ENCODE measurements at places on chromosomes 6 and 20.

DNA sequence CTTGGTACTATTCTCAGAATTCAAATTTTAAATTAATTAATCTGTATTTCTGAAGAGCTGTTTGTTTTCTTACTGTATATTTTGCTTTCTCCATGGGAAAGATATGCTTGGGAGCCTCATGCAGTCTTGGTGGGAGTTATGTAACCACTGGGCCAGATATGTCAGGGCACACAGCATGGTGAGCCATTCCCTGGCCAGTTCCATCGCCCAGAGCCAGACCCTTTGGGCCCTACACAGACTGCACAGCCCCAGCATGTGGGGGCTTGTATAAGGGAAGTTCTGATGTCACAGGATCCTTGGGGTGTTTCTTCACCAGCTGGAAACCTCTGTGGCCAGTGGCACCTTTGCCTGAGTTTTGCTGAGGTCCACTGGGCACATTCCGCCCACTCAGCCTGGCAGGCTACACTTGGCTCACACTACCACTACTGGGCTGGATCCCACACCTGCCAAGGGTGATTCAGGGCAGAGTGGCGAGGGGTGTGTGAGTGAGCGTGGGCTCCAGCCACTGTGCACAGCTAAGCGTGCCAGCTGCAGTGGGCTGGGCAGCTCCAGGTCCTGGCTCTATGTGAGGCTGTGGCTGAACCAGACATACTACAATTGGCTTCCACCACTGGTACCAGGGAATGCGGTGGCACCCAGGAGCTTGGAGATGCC lies 293.5 kb downstream of the ARHGAP18 start:
- no peak for DNase-seq

DNA sequence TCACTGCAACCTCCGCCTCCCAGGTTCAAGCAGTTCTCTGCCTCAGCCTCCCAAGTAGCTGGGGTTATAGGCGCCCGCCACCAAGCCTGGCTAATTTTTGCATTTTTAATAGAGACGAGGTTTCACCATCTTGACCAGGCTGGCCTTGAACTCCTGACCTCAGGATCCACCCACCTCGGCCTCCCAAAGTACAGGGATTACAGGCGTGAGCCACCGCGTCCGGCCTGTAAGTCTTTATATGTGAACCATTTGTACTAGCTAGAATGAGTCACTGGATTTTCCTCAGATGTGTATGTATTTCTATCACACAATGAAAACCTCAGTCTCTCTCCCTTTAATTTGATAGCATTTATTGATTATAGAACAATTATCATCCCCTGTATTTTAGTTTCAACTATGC lies 34.0 kb downstream of the ITCH start:
- DNase-seq = no peak

DNA sequence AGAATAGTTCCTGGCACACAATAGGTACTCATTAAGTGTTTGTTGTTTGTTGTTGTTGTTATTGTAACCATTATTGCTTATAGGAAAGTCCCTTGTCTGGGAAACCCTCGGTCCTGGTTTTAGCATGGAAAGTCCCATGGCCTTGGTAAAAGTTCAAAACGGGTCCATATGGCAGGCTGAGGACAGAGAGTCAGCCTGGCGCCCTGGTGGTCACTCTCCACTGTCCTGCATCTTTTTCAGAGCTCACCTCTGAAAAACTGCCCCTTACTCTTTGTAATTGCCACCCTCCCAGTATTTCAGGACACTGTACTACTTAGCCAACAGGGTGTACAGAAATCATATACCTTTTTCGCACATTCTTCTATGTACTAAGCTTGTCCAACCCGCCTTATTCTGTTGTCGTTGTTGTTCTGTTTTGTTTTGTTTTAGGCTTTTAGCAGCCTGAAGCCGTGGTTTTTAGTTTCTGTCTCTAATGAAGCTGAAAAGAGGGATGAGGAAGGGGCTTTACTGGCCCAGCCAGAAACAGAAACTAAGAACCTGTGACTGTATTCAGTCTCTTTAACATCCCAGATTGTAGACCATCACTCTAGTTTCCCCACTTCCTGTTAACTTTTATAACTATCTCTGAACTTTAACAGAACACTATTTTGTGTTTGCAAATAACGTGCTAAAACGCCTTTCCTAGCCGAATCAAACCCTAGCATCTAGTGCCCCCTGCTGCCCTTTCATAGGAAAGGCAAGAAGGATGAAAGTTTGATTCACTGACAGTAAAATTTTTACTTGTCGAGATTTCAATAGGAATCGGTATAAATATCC lies 7.6 kb upstream of the TMEM14A start:
- peak; percentile 56 for DNase-seq

DNA sequence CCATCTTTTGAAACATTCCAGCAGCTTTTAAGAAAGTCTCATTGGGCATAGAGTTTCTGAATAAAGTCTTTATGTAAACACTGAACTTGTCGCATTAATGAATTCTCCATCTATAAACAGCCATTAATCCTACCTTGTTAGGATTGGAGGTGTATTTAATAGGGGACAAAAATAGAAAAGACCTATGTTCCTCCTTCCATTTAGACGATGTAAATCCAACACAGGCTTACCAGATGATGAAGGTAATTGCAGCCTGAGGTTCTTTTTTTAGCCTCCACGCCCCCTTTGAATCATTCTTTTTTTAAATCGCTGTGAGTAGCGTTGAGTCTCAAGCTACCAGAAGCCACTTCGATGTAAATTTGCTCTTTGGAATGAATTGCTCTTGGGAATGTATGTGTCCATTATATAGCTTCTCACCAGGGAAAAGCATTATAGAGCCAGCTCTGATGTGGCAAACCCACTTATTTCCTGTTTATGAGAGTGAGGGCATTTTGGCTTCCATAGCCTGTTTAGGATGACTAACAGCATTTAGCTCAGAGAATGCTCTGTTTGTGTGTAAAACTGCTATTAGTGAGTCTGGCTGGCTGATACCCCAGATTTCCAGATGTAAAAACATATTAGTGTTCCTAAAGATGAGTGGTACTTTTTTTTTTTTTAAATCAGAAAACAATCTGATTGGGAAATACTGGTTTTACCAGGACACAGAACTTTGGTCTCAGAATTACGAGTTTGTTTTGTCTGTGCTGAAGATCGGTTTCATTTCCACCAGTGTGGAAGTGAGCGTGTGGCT lies 74.9 kb upstream of the CLDN20 start:
- DNase-seq = no peak

GRCh38 chr6:31402324-31403282 lies 792 bp upstream of the MICA start:
- DNase-seq = no peak

GRCh38 chr20:62358171-62359042 lies 8.7 kb downstream of the LAMA5 start:
- no peak for DNase-seq

- no peak for DNase-seq
Observed at GRCh38 chr6:46015119-46015968, at the start of gene CLIC5. CLIC5 (minus strand) TSS chr6:46015860; CDS start chr6:46015542, 318 bp downstream.

DNA sequence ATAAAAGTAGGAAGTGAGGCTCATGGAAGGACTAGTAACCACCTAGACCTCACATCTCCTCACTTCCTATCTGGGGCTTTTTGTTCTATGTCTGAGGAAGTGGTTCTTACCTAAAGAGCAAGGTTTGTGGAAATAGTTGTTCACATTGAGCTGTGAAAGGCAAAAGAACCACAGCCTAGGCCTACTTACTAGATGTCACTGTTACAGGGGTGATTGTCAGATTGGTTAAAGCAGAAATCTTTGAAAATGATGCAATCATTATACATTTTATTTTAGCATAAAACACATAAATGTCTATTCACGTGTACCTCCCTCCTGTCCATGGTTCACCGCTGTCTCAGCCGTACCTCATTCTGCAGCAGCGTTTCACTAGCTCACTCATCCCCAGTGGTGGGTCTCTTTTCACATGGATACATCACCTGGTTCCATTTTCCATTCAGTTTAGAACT lies 268.8 kb downstream of the TMEM242 start:
- DNase-seq = no peak

DNA sequence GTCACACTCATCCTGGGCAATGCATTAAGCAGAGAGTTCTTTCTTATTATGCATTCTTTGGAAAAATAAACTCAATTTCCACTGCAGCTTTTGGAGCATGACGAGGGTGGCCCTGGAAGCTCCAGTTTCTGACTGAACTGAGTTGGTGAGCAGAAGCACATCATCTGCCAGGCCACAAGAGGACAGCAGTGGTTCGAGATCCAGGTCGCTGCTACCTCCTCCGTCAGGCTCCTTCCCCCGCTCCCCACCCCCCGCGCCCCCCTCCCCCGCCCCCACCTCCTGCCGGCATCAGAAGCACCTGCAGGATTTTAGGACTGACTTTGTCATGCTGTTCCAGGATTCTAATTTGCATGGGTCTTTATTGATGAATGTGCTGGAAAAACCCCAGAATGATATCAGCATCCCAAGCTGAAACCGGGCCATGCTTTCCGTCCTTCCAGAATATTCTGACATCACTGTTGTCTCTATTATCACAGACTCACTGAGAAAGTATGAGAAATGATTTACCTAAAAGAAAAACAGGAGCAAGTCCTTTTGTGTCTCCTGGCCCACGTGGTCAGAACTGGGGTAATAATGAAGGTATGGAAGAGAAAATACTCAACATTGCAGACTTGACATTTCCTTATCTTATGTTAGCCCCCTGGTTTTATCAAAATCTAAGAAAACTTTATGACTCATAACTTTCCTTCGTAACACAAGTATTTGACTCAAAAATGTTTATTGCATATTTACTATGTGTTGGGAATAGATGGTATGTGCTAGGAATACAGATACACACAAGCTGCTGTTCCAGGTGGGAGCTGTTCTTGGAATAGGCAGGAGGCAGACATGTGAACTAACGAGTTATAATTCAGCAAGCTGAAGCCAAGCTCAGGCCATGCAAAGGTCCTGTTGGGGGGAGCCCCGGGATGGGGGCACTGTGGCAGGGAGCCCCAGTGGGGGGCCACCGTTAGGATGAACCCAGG lies 220.2 kb upstream of the EXOC2 start:
- no peak for DNase-seq

GRCh38 chr6:11975353-11975977 lies 36.6 kb upstream of the HIVEP1 start:
- DNase-seq = no peak

- DNase-seq = no peak
Observed at GRCh38 chr6:30002871-30003270, 58.2 kb upstream of the POLR1H start.

DNA sequence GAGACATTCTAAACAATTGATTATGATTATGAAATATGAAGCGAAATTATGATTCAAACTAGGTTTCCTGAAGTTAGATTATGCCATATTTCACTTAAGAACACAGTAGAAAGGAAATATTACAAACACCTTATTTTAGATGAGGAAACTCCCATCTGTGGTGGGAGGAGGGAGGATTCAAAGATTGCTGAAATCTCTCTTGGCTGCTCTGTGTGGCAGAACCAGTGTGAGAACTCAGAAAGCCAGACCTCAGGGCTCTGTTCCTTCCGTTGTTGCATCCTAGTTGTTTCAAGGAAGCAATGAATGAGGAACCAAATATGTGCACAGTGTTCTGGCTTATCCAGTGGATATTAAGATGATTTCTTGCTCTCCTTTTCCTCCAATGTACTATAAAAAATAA lies 2.1 kb downstream of the TAAR5 start:
- DNase-seq = no peak

- no peak for DNase-seq
Observed at GRCh38 chr20:31474758-31475427, at the start of the genes DEFB124 and REM1. DEFB124 (minus strand) TSS chr20:31475127; CDS start chr20:31473013, 2,114 bp downstream. REM1 (plus strand) TSS chr20:31475288; CDS start chr20:31476446, 1,158 bp downstream.

DNA sequence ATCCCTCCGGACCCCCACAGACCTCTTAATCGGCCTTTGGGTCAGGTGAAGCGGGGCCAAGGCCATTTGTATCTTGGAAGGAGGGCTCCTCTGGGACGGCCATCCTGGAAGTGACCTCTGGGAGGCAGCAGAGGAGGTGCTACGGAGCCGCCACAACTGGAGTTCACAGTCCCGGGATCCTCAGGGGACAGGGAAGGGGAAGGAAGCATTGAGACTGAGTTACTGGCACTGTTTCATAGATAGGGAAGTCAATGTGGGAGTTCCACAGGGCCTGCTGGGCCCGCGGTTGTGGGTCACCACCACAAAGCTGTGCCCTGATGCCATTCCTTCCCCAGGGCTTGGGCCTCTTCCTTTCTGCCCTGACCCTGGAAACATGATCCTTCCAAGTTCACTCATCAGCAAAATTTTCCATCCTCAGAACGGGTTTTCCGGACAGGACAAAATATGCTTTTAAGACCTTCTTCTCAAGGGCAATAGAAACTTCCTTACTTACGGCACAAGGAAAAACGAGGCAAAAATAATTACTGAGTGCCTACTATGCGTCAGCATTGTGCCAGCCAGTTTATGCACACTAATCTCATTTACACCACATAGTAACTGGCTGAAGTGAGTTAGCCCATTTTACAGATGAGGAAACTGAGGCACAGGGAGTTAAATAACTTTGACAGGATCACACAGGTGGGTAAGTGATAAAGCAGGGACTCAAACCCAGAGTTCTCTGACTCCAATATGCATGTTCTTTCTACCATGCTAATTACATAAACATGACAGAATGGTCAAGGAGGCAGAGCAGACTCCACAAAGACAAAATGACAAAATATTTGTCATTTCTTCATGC lies 143.8 kb downstream of the UNC5CL start:
- no peak for DNase-seq

DNA sequence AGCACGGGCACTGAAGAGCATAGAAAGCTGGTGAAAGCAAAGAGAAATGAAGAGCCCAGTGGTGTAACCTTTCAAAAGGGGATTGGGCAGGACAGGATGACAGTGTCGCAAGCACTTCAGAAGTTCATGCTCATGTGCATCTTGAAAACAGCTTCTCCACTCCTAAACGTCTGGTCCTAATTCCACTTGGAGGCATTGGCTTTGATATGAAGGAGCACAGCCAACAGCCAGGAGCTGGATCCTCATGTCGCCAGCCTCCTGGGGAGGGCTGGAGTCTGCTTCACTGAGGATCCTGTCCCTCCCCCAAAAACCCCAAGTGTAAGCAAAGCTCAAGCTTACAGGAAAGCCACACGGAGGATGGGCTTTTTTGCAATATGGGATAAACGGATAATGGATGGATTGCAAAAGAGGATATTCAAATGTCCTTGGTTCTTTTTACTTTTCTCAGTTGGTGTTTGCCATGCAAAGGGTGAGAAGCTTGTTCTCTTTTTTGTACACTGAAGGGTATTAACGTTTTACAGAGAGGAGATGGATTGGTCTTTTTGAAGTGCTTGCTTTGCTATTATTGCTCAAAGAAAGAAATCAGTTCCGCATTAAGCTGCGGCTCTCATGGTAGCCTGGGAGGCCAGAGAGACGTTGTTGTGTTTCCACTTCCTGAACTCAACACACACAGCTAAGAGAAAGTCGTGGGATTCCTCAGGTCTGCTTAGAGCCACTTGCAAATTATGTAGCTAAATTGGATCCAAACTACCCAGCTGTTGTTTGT lies 92.2 kb downstream of the SIM1 start:
- DNase-seq = no peak

- no peak for DNase-seq
Observed at GRCh38 chr6:5516036-5516435, 254.7 kb downstream of the FARS2 start.

DNA sequence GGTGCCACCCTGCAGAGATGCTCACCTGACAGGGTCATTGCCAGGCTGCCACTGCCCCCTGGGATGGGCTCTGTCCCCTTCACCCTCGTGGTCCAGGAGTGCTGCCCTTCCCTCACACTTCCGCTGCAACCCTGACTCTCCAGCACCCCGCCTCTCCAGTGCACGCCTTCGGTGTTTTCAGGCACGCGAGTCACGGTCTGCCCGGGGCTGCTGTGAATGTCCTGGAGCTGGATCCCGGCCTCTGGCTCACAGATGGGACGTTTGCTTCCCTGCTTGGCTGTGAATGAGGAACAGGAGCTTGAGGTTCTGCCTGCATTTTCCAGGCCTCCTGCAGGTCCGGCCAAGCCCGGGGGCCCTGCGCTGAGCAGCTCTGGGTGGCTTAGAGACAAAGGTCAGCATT lies 343.4 kb downstream of the SMOC2 start:
- DNase-seq = no peak

- no peak for DNase-seq
Observed at GRCh38 chr6:40479706-40480105, 107.5 kb downstream of the LRFN2 start.
